Endothelial cell (in vitro differentiated cells): ENCODE measurements at places on chromosomes 7 and 10.

GRCh38 chr10:5665373-5666007, 905 bp downstream of the ASB13 start:
- DNase-seq: no peak

- DNase-seq: no peak
These were observed 9.1 kb downstream of the WDR86 start for GRCh38 chr7:151400626-151401315.

- DNase-seq: peak; percentile 18
These were observed 352.0 kb downstream of the PCLO start for GRCh38 chr7:82810558-82811259.

DNA sequence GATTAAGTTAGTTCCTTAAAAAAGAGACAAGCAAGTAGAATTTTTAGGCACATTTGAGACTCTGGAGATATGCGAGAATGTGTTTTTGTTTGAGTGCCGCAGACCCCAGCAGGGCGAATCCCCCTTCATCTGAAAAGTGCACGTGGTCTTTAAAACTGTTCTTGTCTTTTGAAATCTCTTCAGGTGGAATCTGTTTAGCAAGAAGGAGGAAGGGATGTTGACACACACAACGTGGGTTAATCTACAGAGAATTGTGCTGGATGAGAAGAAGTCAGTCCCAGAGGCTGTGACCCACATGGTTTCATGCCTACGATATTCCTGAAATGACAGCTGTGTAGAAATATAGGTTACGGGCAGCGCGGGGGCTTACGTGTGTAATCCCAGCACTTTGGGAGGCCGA, 27.1 kb upstream of the ZFAND2A start:
- DNase-seq: no peak

DNA sequence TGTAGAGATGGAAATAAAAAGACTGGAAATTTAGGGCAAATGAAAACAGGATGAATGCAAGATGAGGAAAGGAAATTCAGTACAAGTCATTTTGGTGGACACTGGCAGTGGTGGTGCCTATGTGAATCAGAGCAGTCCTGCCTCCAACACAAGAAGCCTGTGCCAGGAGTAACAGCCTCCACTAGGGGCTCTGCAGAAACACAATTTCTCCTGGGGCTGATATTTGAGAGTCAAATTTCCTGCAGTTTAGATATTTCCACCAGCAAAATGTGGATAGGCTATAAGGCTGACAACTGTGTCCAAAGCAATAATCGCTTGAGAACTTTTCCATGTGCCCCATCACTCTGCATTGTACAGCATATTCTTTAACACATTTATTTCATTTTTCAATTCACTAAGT, 4.7 kb upstream of the PLXDC2 start:
- peak; percentile 22 for DNase-seq

DNA sequence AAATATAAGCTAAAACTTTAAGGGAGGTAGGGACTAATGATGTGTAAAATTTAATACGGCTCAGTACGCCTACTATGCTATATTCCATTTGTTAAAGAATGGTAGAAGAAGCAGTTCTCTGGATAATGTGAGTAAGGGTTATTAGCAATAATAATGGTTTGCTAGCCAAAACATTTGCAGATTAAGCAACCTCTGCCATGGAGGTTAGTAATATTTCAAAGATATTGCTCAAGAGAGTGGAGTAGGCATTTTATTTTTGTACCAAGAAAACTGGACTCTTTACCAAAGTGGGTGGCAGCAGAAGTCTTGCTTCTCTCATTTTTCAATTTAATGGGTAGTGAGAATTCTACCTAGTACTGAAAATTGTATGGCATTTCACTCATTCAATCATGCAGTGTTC, 158.9 kb upstream of the TMEM106B start:
- DNase-seq: no peak

- no peak for DNase-seq
These were observed 286.1 kb downstream of the EXOC4 start for GRCh38 chr7:133539016-133539415.

- DNase-seq: no peak
These were observed 128.1 kb downstream of the NT5C2 start for GRCh38 chr10:103064956-103065355.

DNA sequence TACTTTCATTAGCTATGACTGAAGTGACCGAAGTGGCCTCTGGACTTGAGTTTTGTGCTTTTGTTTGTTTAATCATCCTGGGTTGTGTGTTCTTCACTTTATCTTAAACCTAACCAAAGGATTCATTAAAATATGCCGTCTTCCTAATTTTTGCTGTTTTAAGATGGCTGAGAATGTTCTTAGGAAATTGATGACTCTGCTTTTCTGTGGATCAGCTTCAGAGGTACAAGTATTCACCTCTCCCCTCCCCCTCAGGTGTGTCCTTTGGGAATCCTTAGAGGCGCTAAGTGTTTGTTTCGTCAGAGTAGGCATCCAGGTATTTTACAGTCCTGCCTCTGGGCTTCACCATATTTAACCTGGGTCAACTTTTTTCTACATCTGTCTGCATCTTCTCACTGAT, 1.1 kb downstream of the CCDC126 start:
- no peak for DNase-seq

DNA sequence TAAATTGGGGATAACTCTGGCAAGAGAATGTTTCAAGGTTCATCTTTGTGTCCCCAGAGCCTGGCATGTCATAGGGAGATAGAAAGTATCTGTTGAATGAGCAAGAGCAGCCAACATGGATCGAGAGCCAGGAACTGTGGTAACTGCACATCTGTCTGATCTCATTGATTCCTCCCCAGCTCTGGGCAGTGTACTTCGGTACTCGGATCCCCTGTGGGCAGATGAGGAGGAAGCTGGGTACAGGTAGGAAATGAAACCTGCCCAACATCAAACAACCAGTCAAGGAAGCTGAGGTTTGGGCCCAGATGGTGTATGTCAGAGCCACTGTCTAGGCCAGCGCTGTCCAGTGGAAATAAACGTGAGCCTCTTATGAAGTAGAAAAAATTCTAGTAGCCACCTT, 76.4 kb downstream of the GRK5 start:
- DNase-seq: no peak

GRCh38 chr7:27142580-27143022, 880 bp downstream of the HOXA5 start:
- DNase-seq: no peak

- DNase-seq: no peak
These were observed 85.4 kb upstream of the GSDME start for GRCh38 chr7:24842449-24843241.

- DNase-seq: no peak
These were observed 373.7 kb downstream of the ARL4A start for GRCh38 chr7:13061115-13061514.

- DNase-seq: no peak
These were observed 484.7 kb downstream of the PTPRN2 start for GRCh38 chr7:158102897-158103296.

- no peak for DNase-seq
These were observed 224.7 kb upstream of the PHYHIPL start for GRCh38 chr10:58951746-58952145.

- DNase-seq: no peak
These were observed 269.2 kb downstream of the MAD1L1 start for GRCh38 chr7:1963575-1963974.

- no peak for DNase-seq
These were observed 2.5 kb downstream of the SNCG start for GRCh38 chr10:86960863-86961434.

GRCh38 chr10:43268491-43268890, 1.6 kb upstream of the RASGEF1A start:
- DNase-seq: no peak

DNA sequence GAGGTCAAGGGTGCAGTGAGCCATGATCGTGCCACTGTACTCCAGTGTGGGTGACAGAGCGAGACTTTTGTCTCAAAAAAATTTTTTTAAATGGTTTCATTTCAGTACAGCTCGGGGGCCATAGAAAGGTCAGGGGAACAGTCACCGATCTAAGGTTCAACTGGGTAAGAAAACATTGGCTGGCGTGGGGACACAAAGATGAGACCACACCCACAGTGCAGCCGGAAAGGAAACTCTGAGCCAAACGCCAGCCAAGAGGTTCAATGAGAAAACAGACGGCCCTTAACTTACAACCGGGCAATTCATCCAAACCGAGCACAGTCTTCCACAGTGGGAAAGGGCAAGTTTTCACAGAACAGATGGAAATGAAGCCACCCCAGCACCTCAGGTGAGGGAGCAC, 65.1 kb downstream of the SLC37A3 start:
- no peak for DNase-seq

DNA sequence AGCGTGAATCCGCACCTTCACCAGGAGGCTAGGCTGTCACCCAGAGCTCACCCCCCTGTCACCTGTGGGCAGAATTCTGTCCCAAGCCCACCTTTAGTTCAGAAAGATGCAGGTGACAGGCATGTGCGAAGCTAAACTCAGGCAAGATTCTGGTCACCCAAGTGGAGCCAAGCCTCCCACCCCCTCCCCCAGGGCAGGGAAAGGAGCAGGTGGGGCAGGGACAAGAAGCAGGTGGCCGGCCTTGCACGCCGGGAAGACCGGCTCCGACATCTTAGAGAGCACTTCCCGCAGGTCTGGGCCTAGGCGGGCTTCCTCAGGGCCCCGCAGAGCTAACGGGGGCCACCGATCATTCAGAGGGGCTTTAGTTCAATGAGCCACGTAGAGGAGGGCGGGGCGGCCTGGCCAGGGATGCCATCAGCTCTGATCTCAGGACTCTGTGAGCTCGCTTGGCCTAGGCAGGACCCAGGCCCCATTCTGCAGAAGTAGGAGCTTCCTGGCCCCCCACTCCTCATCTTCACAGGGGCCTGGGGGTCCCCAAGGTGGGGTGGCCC, 19.9 kb downstream of the UNCX start:
- DNase-seq: no peak

GRCh38 chr7:72032934-72033333, 379.2 kb downstream of the CALN1 start:
- no peak for DNase-seq
